Stimulated activated CD8-positive, alpha-beta memory T cell treated with anti-CD3 and anti-CD28 coated beads, Interleukin-15, amount 100 ng/mL, for 4 hours (primary cell): ENCODE measurements at places on chromosomes 12 and 14.

DNA sequence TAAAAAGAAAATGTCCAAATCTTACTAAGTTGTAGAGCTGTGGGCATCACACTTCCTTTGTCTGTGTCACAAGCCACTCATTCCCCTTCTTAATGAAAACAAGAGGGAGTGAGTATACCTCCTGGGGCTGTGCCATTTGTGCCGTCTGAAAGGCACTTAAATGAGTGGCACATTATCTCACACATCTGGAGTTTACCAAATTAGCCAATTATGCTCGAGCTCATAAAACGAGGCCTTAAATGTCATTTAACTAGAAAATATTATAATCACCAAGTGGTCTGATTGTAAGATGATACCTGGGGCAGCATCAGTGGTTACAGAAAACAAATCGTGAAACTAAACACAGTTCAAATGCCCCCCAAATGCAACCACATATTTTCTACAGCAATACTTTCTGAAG lies 146.1 kb downstream of the PAX9 start:
- DNase-seq = no peak

DNA sequence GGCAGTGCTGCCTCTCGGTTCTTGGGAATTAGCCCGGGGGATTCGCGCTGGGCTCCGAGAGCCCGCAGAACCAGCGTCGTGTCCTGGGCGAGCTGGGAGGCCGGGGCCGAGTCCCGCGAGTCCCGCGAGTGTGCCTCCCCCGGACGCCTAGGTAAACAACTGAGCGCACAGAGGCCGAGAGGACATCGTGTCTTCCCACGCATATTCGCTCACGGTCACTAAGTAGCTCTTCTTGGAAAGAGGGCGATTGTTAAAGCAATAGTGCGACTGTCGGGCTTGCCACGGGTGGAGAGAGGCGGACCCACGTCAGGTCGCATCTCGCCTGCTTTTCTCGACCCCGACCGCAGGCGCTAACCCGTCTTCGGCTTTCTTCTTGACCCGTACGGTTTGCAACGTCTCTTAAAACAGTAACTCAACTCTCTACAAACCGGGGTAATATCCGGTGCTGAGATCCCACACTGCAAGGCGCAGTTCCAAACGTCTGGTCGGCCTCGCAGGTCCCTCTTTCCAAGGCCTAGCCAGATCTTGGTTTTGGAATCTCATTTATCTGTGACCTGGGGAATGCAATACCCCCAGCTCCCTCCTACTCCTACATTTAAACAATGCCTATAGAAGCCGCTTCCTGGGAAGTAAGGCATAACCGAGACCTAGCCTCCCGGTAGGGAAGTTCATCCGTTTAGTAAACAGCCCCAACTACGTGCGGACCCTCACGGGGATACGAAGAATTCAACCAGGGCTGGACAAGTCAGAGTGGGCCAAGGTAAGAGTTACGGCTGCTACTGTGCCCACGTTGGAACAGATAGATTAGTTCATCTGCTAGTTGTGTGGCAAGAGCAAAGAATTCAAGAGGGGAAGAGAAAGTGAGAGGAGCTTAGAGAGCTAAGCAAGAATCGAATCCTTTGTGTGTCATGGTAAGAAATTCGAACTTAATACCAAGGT lies 736 bp upstream of the PHLDA1 start:
- DNase-seq = no peak

DNA sequence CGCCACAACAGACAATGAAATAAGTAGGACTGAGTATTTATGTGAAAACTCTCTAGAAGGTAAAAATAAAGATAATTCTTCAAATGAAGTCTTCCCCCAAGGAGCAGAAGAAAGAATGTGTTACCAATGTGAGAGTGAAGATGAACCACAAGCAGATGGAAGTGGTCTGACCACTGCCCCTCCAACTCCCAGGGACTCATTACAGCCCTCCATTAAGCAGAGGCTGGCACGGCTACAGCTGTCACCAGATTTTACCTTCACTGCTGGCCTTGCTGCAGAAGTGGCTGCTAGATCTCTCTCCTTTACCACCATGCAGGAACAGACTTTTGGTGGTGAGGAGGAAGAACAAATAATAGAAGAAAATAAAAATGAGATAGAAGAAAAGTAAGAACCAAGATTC lies 82.7 kb downstream of the VEZT start:
- DNase-seq = no peak

DNA sequence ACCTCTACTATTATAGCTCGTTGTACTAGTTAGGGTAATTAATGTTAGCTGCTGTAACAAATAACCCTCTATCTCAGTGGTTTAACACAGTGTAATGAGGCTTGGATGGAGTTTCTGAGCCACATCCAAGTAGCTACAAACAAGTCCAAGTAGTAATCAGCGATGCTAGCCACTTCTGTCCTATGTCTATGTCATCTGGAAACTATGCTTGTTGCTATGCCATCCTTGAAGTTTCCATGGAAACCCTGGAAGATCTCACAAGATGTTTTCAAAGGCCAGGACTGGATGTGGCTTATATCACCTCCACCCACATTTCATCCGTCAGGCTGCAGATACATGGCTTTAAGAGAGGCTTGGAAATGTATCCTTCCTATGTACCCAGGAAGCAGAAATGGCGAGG lies 422.1 kb downstream of the AACS start:
- DNase-seq = no peak

GRCh38 chr12:62632411-62632918 lies 165.8 kb downstream of the MON2 start:
- no peak for DNase-seq

GRCh38 chr14:104424406-104425072 lies 155.0 kb upstream of the C14orf180 start:
- DNase-seq = no peak

DNA sequence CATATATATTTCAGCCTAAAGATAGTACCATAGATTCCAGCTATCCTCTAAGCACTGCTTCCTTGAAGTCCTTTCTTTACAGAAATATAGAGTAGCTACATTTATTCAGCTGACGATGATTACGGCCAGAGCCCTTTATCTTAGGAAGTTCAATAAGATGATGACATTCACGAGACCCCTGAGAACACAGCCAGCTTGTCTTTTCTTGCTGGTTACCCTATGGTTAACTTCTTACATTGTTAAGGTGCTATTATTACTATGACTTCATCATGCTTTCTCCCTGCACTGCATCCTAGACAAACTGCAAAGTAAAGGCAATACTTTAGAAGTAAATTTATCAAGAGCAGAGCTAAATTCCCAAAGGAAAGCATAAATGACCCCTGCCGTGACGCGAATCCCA lies 214.4 kb upstream of the LRFN5 start:
- DNase-seq = no peak

- no peak for DNase-seq
Observed at GRCh38 chr14:63662776-63663175, 21.1 kb upstream of the WDR89 start.

- no peak for DNase-seq
Observed at GRCh38 chr14:54785136-54785777, 117.4 kb downstream of the GCH1 start.

GRCh38 chr12:121537814-121538698 lies 42.8 kb downstream of the KDM2B start:
- no peak for DNase-seq

DNA sequence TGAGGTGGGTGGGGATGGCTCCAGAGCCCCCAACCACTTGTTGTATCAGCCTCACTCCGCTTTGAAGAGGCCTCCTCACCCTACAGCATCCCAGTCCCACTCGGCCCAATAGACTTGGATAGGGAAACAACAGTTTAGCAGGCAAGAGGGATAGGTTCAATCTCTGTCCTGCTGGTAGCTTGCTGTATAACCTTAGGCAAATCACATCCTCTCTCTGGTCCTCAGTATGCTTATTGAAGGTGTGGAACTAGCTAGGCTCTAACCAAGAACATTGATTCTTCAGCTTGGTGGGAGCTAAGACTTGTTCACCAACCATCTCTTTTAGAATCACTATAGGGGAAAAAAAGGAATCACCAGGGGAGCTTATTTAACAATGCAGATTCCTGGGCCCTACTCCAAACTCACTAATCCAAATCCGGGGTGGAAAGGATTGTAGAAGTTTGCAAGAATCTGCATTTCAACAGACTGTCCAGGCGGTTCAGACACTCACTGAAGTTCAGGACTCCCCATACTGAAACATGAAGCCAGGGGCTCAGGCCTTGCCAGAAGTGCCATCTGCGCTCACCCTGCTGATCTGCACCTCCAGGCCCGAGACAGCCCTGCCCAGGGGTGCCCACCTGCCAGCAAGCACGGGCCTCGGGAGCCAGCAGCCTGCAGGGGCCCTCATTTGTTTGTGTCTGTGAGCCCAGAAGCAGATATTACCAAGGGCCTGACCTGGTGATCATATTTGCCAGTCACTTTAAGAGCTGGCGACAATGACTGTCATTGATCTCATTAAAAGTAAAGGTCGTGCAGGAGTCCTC lies 113.0 kb downstream of the ADCK1 start:
- DNase-seq = no peak
